Tibial artery (tissue), 4 donors: ENCODE measurements at places on chromosomes 12 and 14.

- no peak for DNase-seq
Measured at GRCh38 chr12:109573914-109574244, 285 bp downstream of the MVK start.

DNA sequence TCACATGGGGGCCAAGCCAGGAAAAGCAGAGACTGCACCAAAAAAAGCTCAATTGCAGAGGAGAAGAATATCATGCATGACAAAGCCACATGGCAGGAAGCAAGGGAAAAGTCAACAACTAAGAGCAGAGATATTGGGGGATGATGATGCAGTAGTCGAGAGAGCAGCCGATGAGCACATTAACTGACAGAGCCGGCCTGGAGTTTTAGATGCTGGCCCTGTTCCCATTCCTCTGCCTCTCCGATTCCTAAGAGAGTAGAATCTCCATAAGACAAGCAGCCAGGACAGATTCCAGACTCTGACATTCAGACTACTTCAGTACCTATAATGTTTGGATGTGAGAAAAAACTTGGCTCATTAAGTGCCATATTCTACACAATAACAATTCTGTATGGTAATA is 155.9 kb downstream of the KCNH5 start:
- DNase-seq, result no peak

- no peak for DNase-seq
Measured at GRCh38 chr14:39548358-39548757, 116.1 kb upstream of the FBXO33 start.

DNA sequence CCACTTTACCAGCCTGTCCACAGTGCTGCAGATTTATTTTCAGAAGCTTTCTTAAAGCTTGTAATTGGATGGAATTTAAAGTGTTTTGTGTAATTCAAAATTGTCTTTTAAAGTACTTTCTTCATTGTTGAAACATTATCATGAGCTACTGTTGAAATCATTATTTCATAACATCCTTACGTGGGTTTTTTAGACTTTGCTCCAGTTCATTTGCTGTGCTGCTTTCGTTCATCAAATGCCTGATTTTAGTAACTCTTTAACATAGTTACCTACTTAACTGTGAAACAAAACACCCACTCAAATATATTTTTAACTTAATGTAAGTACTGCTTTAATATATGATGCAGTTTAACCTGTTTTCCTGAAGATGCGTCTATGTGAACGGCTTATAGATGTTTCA is 47.5 kb downstream of the PIWIL1 start:
- DNase-seq, result no peak

DNA sequence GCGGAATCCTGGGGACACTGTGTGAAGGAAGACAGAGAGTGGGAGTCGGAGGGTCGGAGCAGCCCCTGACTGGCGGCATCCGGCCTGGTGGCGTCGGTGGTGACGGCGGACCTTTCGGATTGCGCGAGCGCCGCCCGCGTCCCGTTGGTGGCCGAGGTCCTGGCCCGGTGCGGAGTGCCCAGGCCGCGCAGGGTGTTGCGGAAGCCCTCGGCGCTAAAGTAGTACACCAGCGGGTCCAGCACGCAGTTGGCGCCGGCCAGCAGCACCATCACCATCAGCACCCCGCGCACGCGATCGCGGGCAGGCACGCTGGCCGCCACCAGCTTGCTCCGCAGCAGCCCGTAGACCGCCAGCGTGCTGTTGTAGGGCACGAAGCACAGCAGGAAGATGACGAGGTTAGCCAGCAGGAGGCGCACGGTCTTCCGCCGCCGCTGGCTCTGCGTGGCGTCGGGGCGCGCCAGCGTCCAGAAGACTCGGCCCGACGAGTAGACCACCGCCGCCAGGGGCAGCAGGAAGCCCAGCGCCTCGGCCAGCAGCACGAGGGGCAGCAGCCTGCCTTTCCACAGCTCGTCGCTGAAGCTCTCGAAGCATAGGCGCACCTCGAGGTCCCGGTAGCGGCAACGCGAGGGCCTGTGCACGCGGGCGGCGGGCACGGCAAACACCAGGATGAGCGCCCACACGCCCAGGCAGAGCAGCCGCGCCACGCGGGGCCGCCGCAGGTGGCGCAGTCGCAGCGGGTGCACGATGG is 13.1 kb upstream of the CHD4 start:
- no peak for DNase-seq

DNA sequence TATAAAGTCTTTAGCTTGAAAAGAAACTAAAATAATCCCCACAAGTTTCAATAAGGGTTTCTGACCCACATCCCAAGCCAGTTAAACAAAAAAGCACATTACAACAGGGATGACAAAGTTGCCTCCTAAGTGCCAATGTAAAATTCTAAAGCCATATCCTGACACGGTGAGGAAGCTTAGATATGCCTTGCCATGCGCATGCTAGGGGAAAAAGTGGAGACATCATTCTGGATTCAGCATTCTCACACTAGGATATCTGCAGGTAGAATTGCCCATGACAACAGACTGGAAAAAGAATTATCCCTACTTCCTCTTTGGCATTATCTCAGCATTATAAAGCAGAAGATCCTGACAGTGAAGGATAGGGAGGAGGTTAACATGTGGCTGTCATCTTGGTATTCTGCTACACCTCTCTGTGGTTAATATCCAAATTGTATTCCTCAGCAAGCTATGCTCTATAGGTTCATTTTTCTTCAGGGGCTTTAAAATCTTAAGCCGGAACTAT is 4.9 kb downstream of the DUSP6 start:
- no peak for DNase-seq

GRCh38 chr12:132357623-132358186 is 28.3 kb upstream of the GALNT9 start:
- DNase-seq, result no peak

DNA sequence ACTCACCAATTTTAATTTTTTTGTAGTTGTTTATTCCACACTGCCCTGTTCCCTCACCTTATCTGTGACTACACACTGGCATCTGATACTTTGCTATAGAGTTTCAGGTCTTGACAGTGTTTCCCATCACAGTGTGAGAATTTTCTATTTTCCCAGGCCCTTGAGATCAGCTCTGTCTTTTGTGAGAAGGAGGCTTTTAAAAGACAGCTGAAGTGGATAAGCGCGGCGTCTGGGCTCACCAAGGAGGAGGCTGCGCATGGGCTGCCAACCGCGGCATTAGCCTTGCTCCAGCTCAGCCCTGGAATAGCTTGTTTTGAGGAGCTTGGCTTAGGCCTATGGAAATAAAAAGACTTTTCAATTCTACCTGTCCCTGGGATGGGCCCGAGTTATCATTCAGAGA is 181.3 kb downstream of the RMST start:
- no peak for DNase-seq

DNA sequence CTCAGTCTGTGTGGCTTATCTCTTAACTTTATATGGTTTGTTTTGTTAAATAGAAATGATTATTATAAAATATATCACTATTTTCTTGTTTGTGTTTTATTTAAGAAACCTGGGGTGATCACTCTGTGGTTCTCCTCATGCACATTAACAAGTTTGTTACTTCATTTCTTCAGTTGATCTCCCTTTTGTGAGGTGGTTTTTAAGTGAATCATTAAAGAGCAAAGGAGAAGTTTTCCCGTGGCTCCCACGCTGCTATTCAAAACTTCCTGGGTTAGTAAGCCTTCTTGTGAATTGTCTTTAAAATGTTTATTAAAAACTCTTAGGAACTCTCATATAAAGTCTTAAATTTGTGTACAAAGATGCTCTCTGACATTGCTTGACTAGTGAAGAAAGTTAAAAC is 11.8 kb downstream of the ADIPOR2 start:
- no peak for DNase-seq

DNA sequence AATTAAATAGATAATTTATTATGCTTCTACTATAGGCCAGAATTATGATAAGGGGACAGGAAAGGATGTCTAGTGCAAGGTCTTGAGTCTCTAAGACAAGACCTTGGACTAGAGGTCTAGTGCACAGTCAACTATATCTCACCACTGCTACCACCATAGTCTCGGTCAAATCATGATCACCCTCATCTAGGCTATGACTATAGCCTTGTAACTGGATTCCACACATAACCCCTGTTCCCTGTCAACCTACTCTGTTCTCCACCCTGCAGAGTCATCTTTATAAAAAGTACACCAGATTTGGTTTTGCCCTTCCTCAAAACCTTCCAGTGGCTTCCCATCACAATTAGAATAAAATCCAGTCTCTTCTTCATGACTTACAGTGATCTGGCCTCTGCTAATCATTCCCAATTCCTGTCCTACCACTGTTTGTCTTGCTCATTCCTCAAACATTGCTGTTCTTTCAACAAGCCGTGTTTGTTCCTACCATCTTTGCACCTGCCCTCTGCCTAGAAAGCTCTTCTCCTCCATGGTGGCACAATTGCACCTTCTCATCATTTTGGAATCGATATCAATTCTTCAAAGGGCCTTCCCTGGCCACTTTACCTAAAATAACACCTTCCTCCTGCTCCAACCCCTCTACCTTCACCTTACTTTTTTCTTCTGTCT is 169.4 kb downstream of the FOXN3 start:
- no peak for DNase-seq

DNA sequence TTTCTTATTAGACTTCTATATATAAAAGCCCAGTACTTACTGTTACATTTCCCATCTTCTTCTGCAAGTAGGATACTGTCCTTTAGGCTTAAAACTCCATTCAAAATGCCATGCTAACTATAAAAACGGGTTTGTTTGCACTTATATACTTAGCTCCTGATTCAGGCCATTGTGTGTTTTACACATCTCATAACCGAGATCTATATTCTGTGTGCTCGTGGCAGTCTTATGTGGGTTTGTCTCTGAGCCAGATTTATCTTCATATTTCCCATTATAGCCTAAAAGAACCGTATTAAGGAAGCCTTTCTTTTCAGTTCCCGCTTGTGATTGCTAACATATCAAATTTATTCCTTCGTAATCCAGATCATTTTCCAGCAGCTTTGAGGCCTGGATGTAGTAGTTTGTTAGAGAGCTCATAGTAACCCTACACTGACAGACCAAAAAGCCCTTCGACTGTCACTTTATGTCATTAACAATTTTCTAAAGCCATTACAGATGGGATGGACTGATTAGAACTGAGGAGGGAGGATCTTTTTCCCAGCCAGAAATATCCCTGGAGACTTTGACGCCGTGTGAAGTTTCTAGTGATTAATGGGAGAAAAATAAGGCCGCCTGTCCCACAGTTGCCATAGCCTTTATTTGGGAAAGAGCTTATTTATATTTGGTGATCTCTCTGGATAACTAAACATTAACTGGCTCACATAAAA is 508.5 kb downstream of the FOXG1 start:
- DNase-seq, result no peak

- no peak for DNase-seq
Measured at GRCh38 chr14:63737582-63738006, 9.7 kb upstream of the SGPP1 start.

DNA sequence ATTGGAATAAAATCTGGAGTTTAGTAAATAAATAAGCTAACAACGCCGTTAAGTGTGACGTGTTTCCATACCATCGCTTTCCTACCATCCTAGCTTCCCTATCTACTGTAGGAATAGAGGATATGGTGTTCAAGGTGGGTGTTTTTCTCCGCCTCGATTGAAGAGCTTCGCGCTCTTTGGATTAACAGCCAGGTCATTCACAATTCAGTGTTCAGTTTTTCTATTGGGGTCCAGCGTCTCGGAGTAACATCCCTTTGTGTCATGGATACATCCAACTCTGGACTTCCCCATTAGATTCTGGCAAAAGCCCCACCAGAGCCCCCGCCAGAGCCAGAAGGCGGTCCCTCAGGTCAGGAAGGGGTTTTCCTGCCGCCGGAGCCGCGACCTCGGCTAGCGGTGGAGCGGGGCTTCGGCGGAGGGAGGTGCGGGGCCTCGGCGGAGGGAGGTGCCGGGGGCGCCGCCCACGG is 1.2 kb upstream of the SRGAP1 start:
- DNase-seq, result no peak

- no peak for DNase-seq
Measured at GRCh38 chr12:31727192-31727591, 1.6 kb downstream of the AMN1 start.

- no peak for DNase-seq
Measured at GRCh38 chr14:102187568-102188001, 47.9 kb downstream of the WDR20 start.

DNA sequence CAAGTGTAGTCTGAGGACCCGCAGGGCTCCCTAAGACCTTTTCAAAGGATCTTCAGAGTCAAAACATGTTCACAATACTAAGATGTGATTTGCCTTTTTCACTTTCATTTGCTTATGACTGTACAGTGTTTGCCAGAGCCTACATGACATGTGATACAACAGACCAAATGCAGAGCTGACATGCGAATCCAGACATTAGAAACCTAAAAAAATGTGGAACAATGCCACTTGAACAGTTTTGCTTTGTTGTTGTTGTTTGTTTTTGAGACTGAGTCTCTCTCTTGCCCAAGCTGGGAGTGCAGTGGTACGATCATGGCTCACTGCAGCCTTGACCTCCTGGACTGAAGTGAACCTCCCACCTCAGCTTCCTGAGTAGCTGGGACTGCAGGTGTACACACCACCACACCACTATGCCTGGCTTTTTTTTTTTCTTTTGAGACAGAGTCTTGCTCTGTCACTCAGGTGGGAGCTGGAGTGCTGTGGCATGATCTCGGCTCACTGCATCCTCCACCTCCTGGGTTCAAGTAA is 5.3 kb upstream of the RAB35 start:
- no peak for DNase-seq

DNA sequence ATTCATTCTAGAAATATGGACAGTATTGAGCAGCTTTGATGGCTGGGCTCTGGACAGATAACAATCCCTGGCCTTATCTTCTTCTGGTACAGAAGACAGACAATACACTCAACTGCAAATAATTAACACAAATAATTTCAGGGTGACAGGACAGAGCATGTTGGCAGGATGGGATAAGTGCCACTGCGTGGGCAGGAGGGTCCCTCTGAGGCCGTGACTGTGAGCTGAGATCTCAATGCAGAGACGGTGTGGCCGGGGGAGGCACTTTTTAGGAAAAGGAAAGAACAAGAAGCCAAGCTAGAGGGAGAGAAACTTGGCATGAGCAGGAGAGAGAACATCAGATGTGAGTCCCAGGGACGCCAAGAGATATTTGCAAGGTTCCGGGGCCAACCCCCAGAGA is 8.1 kb downstream of the SYNE3 start:
- DNase-seq, result no peak
